ENCODE measurements at places on chromosomes 16 and 17. TPM values are rescaled to one million over a fixed set of nuclear protein-coding genes. Genes with fewer than 3 reads are reported as not detected.

DNA sequence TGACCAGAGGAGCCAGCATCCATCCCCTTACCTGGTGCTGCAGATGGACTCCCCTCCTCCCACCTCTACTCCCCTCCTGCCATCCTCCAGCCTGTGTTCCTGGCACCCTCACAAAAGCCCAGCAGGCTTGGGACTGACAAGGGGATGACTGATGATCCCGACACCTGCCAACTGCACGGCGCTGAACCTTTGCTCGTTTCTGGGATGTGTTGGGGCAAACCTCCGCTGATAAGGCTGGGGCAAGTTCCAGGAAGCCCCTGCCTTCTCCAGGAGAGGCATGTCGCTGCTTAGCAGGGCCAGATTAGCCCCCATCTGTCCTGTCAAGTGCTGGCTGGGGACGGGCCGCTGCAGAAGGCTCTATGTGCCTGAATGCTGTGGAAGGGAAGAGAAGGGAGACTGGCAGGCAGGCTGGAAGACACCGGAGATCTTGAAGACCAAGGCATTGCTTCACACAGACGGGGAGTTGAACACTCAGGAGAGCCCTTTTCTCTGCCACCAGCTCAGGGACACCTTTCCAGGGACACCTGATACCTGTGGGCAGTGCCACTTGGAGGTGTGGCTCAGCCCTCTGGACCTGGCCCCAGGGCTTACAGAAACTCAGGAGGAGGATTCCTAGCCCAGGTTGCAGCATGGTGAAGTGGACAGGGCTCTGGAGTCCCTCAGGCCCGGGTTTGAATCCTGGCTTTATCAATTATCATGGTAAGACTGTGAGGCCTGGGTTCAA is 973 bp upstream of the KRT15 start:
- no peak for DNase-seq

DNA sequence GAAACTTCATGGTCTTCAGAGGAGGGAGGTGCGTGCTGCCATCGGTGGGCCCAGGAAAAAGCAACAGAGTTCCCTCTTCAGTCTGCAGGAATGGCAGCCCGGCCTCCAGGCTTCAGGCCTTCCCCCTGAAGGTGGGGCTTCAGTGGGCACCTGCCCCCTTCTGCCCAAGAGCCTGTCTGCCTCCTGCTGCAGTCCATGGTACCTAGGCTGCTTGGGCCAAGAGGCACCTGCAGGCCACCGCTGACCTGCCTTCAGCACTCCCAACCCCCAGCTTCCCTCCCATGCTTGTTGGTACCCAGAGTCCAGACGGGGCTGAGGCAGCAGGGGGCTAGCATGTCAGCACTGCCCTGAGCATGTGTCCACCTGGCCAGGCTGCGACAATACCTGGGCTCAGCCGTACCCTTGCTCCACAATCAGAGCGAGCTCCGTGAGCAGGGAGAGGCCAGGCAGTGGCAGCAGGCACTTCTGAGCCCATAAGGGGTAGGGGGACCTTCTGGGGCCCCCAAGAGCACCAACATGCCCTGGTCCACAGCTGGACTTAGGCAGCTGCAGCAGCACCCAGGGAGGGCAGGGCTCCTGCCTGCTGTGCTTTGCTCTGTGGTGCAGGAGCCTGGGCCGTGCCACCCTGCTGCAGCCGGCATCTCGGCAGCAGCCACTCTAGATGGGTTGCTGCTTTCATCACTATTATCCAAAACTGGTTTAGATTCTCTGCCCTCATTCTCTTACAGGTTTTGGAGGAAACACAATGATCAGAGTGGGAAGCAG is 77.2 kb upstream of the AKTIP start:
- DNase-seq: no peak

DNA sequence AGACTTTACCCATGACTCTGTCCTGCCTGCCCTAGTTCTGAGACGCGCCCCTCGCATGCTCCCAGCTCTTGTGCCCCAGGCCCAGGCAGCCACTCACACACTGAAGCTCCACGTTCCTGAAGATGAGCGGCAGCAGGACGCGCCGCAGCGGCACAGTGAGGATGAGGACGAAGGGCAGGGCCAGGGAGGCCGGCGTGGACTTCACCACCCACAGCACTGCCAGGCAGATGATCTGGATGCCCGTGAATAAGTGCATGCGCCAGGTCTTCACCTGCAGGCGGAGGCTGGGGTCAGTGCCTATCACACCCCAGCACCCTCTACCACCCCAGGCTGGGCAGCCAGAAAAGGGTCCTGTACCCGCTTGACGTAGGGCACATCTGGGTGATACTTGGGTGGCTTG is 16.9 kb downstream of the SLC4A1 start:
- no peak for DNase-seq

GRCh38 chr17:64343071-64343774 is 47.4 kb downstream of the PECAM1 start:
- no peak for DNase-seq

- no peak for DNase-seq
Measured at GRCh38 chr17:73343168-73343634, 31.4 kb upstream of the CDC42EP4 start.

DNA sequence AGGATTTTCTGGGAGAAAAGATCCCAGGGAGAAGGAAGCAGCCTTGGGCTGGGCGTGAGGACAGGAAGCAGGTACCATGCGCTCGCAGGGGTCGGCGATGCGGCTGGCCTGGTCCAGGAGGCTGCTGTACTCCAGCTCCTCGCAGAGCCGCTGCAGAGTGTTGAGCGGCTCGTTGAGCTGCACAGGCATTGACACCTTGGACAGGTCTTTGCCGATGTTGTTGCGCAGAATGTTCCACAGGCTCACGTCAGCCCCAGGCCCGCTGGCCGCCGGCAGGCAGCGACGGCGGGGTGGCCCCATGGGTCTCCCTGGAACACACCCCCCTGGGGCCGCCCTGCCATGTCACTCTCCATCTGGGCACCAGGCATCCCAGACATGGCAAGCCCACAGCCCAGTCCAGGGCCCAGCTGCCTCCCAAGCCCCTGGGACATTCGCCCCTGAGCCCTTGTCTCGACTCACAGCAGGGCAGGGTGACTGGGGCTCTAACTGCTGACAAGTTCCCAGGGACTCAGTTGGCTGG is 8.0 kb downstream of the OSBPL7 start:
- no peak for DNase-seq

- DNase-seq: no peak
Measured at GRCh38 chr16:4591191-4591590, 23.5 kb downstream of the UBALD1 start.

GRCh38 chr17:7548585-7549400 is at the start of gene TNFSF12:
Gene TNFSF12 (plus strand): TSS chr17:7549058. CDS start chr17:7549154, 96 bp downstream.
- peak; percentile 66 for DNase-seq

GRCh38 chr16:52099382-52099781 is 447.6 kb downstream of the TOX3 start:
- no peak for DNase-seq

- peak; percentile 32 for DNase-seq
Measured at GRCh38 chr16:4089251-4089810, 26.9 kb downstream of the ADCY9 start.

DNA sequence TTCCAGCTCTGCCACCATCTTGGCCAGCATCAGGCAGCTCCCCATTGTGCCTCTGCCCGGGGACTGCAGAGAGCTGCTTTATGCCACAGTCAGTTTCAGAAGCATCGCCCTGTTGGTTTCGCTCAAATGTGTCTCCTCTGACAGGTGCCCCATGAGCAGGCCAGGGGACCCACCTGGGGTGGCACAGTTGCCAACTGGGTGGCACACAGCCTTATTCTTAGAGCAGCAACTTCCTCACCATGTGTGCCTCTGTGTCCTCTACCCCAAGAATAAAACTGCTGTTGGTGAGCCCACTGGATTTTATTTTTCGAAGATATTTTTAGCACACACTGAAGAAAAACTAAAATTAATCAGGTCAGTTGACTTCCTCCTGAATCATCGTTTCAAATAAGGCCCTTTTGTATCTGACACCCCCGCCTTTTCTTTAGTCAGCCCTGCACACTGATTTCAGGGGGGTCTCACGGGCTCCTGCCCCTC is 44.9 kb upstream of the CACNG5 start:
- no peak for DNase-seq

DNA sequence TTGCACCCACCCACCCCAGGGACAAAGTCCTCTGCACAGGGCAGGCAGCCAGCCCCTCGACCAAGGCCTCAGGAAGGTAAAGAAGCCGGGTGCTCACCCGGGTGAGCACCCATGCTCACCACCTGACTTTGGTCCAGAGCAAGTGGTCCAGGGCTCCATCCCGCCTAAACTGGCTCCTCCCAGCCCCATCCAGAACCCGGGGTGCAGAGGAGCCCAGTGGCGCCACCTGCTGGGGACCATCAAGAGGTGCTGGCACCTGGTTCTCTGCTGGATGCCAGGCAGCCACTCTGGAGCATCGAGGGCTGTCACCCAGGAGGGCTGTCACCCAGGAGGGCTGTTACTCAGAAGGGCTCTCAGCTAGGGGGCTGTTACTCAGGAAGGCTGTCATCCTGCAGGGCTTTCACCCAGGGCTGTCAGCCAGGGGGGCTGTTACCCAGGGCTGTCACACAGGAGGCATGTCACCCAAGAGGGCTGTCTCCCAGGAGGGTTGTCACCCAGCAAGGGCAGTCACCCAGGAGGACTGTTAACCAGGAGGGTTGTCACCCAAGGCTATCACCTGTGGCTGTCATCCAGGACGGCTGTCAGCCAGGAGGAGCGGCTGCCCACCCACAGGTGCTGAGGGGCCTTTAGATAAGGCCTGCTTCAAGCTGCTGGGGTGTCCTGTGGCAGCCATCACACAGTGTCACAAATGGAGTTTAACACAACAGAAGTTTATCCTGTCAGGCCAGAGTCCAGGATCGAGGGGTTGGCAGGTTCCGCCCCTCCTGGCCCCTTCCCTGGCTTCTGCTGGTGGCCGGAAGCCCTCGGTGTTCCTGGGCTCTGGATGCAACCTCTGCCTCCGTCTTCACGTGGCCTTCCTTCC is 98.5 kb downstream of the TNFRSF13B start:
- peak; percentile 81 for DNase-seq

- DNase-seq: no peak
Measured at GRCh38 chr17:76659928-76660655, 16.5 kb upstream of the ST6GALNAC1 start.

GRCh38 chr17:82152556-82153294 is 54.7 kb upstream of the FASN start:
- peak; percentile 88 for DNase-seq

GRCh38 chr17:2433696-2434095 is 32.8 kb upstream of the MNT start:
- no peak for DNase-seq

GRCh38 chr16:86905302-86905701 is 327.0 kb downstream of the FOXL1 start:
- DNase-seq: no peak

GRCh38 chr17:7014995-7015958 is 2.9 kb downstream of the RNASEK start:
- no peak for DNase-seq

GRCh38 chr16:24045641-24046040 is 209.9 kb downstream of the PRKCB start:
- no peak for DNase-seq

GRCh38 chr17:34637548-34638525 is 58.5 kb downstream of the TMEM132E start:
- peak; percentile 67 for DNase-seq

DNA sequence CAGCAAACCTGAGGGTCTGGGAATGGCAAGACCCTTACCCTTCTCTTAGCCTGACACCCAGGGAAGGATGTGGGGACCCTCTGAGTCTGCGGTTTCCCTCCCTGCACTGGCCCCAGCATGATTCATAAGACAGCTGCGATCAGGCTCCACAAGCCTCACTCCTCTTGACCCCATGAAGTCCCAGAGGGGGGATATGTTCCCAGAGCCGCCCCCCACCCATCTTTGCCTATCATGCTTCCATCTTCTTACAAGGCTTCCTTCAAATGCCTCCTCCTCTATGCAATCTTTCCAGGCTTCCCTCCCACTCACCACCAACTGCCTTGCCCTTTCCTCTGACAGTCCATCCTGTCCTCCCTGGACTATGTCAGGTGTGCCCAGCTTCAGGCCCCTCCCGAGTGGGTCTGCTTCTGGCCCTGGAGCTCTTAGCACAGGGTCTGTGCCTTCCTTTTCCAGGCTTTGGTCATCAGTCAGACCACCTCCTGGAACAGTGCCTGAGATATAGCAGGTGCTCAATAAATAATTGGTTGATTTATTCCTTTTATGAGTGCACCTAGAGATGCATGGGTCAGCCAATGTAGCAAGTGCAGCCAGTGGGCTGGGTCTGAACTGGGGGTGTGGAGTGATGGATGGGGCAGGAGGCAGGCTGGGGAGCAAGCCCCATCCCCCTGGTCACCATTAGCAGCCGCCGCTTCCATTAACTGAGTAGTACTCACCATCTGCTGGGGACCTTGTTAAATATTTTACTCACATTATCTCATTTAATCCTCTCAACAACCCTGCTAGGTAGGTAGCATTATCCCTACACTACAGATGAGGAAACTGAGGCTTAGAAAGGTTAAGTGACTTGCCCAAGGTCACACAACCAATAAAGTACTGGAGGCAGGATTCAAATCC is 8.4 kb downstream of the DLX3 start:
- DNase-seq: no peak

DNA sequence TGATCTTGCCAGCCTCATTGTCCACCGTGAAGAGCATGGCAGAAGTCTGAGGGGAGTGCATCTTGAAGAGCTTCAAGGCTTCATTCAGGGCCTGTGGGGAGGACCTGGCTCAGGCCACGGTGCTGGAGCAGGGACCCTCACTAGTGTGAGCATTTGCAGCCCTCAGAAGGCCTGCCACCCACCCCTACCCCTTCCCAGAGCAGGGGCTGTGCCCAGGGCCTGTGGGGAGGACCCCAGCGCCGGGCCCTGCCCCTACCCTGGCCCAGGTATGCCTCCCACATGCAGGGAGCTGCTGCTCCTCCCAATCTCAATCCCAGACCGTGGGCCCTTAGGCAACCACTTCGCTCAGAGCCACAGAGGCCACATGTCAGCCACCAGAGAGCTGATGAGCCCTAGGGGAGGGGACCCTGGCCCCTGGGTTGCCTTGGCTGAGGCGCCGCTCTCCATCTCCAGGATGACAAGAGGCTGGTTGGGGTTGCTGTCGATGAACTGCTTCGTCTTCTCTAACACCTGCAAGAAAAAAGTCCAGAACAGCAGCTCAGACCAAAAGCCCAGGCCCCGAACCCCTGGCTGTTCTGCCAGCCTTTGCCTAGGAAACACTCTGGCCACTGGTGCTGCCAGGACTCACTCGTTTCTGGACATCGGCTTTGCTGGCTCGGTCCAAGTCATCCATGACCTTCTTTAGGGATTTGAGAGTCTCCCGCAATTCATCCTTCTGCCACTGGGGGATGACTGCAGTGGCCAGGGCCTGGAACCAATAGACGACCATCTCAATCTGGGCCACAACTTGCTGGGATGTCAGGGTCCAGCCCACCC is 1.8 kb upstream of the EXOSC6 start:
- DNase-seq: no peak

GRCh38 chr16:62079236-62079635 is 43.0 kb upstream of the CDH8 start:
- DNase-seq: no peak

The USP32 gene
- total RNA-seq: 25.9 TPM

The NTHL1 gene
- total RNA-seq: 109 TPM

The HSD17B2 gene
- total RNA-seq: 82.7 TPM

The CNTD1 gene
- not detected for total RNA-seq

The PRKCB gene
- 3.3 TPM for total RNA-seq

The PRR11 gene
- total RNA-seq: 0.53 TPM

The KIF2B gene
- total RNA-seq: not detected

The RDM1 gene
- total RNA-seq: not detected

Data from left lobe of liver (tissue), 2 donors.